ENCODE measurements at places on chromosomes 5 and 9.

DNA sequence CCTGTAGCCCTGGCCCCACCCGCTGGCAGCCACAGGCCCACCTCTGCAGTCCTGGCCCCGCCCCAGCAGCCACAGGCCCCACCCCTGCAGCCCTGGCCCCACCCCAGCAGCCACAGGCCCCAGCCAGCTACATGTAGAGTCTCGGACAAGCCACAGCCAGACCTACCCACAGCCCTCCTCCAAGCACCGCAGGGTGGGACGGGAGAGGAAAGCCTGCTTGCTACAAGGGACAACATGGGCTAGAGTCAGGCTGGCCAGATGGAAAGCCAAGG, 49.5 kb upstream of the SARDH start:
- no peak for DNase-seq

GRCh38 chr9:131666029-131666428, 73.8 kb downstream of the RAPGEF1 start:
- DNase-seq: no peak

GRCh38 chr9:101485924-101486692, 47.5 kb upstream of the RNF20 start:
- no peak for DNase-seq

DNA sequence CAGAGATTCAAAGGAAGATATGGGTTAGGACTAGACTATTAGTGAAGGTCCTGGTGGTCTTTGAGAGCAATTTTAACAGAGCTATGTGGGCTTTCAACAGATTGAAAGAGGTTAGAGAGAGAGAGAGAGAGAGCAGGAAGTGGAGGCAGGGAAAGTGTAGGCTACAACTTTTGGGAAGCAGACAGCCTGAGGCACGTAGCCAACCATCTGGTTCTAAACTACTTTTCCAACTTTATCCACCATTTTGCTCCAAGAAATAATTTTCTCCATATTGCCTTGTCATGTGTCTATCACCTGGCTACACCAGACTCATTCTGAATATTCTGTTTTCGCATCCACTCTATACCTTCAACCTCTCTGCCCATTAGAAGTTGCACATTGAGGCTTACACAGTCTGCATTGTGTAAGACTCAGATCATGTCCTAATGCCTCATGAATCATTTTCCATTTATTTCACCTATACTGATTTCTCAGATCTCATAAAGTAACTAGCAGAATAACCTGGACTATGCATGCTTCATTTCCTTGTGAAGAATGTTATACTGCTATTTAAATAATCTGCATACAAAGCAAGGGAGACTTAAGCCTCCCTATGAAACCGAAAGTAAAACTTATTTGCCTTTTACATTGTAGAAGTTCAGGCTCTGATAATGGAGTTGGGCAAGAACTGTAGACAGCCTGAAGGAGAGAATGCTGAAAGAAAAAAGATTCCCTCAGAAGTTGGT, 235.6 kb downstream of the ELAVL2 start:
- no peak for DNase-seq

DNA sequence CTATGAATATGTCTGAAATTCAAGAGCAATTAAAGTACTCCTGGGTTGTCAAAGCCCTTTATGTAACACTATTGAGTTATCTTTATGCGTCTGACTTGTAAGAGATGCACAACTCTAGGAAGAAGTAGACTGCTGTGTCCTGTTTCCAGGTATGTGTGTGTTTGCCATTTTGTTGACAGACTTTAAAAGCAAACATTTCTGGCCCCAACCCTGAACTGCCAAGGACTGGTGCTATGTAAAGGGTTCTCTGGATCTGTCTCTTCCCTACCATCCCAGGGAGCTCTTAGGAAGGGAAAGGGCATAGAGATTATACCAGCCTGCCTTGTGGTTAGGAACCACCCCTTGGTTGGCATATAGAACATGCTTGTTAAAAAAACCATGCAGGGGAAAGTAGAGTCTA, 12.1 kb downstream of the SLC22A5 start:
- no peak for DNase-seq

DNA sequence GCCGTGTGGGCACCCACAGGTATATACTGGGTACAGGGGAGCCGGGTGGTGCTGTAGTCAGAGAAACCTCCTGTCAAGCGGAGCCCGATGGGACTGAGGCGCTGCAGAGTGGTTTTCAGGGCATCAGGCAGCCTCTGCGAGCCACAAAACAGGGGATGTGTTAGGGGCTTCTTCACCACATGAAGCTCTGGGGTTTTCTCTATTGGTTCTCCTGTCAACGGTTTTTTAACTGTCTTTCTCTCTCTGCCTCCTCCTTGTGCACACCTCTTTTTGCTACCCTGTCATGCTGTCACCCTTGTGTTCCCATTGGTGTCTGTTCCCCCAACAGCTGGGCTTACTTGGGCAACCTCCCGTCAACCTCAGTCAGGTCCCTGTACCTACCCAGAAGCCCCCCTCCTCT, 19.9 kb downstream of the RALGPS1 start:
- no peak for DNase-seq

- no peak for DNase-seq
These were observed 101.6 kb upstream of the PTPN3 start for GRCh38 chr9:109599711-109600110.

- peak; percentile 58 for DNase-seq
These were observed 29.7 kb upstream of the ABO start for GRCh38 chr9:133304477-133305377.

DNA sequence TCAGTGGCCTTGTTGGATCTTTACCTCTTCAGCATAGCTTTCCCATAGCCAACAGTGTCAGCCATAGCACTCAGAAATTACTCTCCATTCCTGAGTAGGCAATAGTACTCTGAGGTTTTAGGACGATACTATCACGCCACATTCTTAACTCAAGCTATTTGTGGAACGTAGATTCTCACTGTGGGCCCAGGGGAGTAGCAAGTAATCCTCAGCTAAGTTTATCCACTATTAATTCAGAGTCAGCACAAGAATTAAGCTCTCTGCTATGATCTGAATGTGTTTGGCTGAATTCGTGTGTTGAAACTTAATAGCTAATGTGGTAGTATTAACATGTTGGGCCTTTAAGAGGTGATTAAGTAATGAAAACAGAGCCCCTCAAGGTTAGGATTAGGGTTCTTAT, 858.8 kb upstream of the NUDT12 start:
- no peak for DNase-seq
